ENCODE measurements at places on chromosomes 5 and 9.

GRCh38 chr5:61824396-61824795 lies 481.6 kb upstream of the KIF2A start:
- DNase-seq, result no peak

- no peak for DNase-seq
Measured at GRCh38 chr5:139839232-139839815, 43.7 kb downstream of the PSD2 start.

DNA sequence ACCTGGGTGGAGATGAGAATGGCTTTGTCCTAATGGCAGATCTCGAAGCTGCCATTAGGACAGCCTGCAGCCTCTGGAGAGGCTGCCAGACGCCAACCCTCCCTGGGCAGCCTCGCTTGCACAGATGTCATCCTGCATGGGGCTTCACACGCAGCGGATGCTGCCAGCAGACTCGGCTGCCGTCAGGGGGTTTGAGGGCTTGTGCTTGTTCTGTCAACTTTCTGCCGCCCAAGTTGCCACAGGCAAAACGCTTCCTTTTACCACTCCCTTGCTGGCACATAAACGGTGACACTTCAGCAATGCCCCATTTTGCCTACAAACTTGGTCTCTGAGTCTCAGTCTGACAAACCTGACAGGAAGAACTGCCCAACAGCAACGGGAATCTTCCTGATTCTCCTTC lies 24.7 kb downstream of the DAP start:
- DNase-seq, result no peak

DNA sequence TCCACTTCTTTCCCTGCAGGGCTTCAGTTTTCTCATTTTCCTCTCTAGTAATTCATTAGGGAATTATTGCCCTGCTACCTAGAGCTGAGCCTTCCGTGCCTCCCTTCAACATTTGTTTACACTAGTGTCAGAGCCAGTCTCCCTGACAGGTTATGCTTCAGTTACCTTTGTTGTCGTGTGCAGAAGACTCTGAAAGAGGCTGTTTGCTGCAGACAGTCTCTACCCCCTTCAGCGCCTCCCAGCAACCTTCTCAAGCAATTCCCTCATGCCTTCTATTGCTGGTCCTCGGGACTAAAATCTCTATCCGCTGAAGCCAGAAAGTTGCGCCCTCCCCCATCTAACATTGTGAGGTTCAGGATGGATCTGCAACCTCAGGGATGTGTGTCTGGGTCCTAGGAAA lies 12.8 kb downstream of the RALGPS1 start:
- DNase-seq, result no peak

GRCh38 chr9:37336150-37336549 lies 86.3 kb upstream of the GRHPR start:
- DNase-seq, result no peak

DNA sequence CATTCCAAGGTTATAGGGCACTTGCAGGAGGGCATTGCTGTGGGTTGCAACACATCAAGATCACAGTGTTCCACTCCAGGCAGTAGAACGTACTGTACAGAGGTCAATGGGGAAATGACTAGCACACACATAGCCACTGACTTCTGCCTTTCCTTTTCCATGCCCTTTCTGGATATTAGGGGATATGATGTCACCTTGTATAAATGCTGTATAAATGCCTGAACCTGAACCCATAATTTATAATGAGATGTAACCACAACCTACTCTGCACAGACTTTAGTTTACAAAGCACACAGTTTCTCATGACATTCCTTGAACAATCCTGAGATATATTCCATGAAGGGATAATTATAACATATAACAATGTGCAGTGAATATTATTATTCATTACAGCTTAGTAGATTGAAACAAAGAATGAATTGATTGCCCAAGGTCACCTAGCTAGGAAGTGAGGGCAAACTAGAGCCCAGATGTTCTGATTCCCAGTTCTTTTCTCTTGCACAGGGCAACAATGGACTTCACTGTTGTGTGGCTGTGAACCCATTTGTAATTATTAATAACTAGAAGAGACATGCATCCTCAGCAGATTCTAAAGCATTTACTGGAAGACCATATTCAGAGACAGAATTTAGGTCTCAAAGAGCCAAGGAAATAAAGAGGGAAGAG lies 5.6 kb upstream of the ABLIM3 start:
- DNase-seq, result no peak

GRCh38 chr5:103098993-103099392 lies 20.9 kb downstream of the GIN1 start:
- DNase-seq, result no peak

- no peak for DNase-seq
Measured at GRCh38 chr5:150500328-150500841, 7.5 kb upstream of the NDST1 start.

DNA sequence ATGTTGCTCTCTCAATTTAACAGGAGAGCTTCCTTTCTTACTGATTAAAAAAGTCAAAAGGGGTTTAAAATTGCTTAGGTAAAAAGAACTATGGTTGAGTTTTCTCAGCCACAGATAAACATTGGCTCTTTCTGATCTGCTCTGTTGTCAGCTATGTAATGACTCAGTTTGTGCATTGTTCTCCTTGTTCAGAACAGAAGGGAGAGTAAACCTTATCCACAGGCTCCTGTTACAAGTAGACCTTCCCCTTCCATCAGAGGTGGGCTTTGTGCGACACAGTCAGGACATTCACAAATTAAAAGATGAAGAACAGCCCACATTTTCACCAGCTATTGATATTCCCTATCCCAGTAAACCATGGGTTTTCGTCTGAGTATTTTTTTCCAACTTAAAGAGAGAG lies 236.3 kb upstream of the SEMA6A start:
- DNase-seq, result no peak

- no peak for DNase-seq
Measured at GRCh38 chr5:131523500-131524185, 111.4 kb downstream of the RAPGEF6 start.

- peak; percentile 40 for DNase-seq
Measured at GRCh38 chr9:114691046-114691955, 9.3 kb upstream of the TEX48 start.

DNA sequence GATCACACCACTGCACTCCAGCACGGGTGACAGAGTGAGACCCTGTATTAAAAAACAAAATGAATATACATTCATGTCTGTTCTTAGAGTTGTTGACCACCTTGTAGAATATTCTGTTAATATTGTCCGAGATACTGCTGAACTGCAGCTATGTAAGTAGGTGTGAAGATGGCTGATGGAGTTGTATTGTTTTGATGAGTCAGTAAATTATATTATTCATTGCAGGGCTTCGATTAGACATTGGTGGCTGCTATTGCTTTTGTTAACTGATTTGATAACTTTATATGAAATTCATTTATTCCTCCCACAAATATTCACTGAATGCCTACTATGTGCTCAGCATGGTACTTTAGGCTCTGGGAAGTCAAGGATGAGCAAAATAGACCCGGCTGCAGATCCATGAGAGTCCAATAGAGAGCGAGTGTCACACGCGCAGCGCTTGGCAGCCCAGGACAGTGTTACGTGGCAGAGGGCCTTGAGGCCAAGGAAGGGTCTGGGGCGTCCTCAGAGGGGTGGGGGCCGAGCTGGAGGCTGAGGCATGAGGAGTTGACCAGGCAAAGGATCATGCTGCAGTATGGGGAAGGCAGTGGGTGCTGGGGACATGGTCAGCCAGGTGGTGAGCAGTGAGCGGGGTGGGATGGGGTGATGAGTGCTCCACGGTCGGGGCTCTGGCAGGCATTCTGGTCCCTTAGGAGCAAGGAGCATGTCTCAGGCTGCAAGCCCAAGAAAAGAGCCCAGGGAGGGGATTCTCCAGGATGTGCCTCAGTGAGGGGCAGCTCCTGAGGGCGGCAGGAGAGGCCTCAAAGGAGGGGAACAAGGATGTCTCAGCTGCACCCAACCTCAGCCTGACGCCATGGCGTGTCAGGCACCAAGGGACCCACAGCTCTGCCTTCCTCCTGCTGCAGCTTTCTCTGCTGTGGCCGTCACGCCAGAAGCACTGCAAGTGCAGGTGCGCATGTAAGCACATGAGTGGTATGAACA lies 243.5 kb downstream of the GADD45G start:
- no peak for DNase-seq

- DNase-seq, result no peak
Measured at GRCh38 chr9:93585695-93586094, 9.3 kb downstream of the PHF2 start.

DNA sequence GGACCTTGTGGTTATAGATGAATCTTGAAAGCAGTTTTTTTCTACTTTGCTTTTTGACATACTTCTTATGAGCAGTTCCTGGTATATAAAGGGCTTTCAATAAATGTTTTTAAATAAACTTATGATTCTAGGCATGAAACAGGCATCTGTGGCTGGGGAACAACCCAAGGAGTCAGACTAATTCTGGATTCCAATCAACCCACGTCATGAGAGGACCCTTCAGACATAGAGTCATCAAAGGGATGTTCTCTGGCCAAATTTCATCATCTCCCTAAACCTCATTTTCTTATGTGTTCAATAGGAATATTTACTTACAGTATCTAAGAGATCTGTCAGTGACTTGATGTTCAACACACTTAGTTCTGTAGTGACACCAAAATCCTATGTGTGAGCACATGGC lies 243.8 kb upstream of the ZNF462 start:
- DNase-seq, result no peak

- peak; percentile 88 for DNase-seq
Measured at GRCh38 chr9:37464426-37465248, 613 bp downstream of the ZBTB5 start.

DNA sequence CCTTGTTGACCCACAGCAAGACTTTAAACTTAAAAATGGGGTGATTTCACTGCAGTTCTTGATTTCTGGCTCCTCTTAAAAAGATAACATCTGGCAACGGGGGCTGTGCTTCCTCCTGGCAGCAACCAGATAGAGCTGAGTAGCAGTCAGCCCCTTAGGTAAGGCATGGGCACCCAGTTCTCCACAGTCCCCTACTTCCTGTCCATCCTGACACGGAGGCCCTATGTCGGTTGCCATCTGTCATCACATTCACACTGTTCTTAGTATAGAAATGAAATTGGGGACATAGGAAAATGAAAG lies 11.7 kb downstream of the CD74 start:
- DNase-seq, result no peak

DNA sequence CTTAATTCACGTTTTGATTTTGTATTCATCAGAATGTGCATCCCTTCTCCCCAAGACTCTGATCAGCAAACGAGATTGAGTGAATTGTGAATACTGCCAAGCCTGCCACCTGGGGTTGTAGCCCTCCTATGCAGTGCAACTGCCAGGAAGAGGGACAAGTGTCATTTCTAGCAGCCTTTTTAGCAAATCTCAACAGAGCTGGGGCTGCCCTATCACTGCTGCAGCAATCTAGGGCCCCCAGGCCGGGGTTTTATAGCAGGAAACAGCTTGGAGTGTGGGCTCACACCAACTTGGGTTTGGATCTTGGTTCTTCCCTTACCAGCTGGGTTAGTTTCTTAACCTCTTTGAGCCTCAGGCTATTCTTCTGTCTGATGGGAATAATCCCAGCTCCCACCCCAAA lies 4.0 kb downstream of the CSF1R start:
- DNase-seq, result no peak

GRCh38 chr9:76630916-76631315 lies 133.3 kb upstream of the PCA3 start:
- no peak for DNase-seq

DNA sequence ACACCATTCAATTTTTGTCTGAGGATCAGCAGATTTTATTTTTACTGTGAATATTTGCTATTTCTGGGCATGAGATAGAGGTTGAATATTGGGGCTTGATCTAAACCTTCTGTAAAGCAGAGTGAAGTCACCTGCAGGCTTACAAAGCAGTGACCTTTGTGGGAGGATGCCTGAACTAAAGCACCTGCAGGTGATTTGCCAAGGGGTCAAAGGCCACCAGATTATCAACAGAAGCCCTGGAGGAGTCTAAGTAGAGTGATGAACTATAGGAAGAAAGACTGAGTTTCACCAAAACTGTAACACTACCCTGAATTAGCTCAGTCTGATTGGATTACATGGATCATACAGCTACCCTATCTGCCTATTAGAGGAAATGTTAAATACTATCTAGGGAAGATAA lies 144.3 kb upstream of the PRLR start:
- DNase-seq, result no peak

GRCh38 chr9:121454972-121455371 lies 44.7 kb downstream of the GGTA1 start:
- DNase-seq, result no peak

GRCh38 chr9:83699615-83700014 lies 8.1 kb downstream of the UBQLN1 start:
- DNase-seq, result no peak

GRCh38 chr9:137461663-137462395 lies 2.7 kb upstream of the NSMF start:
- peak; percentile 91 for DNase-seq

- DNase-seq, result no peak
Measured at GRCh38 chr9:77820293-77820954, 172.3 kb upstream of the GNA14 start.

- no peak for DNase-seq
Measured at GRCh38 chr5:158406884-158407823, 548.2 kb upstream of the CLINT1 start.

DNA sequence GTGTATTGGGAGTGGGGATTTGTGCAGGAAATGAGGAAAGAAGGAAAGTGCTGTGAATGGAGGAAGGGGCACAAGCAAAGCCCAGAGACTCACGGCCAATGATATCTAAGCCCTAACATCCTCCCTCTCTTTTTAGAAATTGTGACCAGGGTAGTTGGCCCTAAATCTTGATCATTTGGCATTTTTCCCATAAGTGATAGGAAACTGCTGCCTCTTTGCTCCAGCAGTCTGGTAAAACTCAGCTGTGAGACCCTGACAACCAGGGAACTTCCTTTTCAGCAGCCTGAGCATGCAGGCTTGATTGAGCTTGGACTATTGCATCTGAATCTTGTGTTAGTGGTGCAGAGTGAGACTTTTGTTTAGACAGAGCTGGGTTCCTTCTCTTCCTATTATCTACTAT lies 9.6 kb upstream of the ADRB2 start:
- DNase-seq, result no peak

DNA sequence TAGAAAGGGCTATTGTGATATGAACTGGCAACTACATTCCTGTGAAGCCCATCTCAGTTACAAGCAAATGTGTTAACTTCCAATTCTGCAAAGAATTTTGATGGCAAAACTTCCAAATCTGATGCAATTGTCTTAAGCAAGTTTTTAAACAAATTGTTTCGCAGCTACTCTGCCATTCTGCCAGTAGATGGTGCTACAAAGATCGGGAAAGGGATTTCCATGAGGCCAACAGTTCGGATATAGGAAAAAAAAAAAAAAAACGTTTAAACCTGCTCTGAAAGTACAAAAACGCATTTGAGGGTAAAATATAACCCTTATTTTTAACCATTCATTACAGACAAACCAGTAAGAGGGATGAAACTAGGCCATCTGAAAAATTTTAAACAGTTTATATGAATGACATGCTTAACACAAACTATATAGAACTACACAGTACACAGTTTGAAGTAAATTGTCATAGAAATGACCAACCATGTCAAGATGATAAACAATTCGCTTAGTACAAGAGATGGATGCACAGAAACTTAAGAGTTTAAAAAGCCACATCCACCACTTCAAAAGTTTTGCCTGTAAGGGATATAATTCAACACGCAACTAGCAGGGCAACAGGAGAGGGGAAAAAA lies 2.2 kb downstream of the HNRNPA0 start:
- no peak for DNase-seq

Measured in T-cell (primary cell).